Activated CD4-positive, alpha-beta T cell treated with anti-CD3 and anti-CD28 coated beads, Interleukin-2, amount 50 U/mL, for 1 hour (primary cell): ENCODE measurements at places on chromosomes 3 and 15.

GRCh38 chr15:64560998-64561397 lies 100.6 kb downstream of the ZNF609 start:
- DNase-seq, result no peak

DNA sequence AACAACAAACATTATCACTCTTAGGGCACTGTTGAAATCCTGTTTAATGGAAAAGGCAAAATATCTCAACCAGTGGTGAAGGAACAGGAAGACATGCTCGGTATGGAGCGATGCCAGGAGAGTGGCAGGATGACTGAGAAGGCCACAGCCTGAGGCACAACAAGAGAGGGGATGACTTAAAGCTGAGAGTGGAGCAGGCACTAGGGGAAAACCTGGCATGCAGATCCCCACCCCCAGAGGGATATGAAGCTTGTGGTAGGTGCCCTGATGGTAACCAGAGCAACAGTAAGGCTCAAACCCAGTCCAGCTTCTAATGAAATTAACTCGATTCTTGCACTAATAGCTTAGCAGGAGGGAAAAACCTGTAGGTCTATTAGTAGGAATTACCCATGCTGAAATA lies 40.4 kb downstream of the LYSMD4 start:
- DNase-seq, result no peak

- no peak for DNase-seq
These were observed 71.3 kb downstream of the NUP210 start for GRCh38 chr3:13348661-13349396.

GRCh38 chr3:169846458-169847193 lies 23.1 kb downstream of the LRRC31 start:
- DNase-seq, result no peak

- no peak for DNase-seq
These were observed 269.9 kb downstream of the FAM43A start for GRCh38 chr3:194955546-194955945.

- DNase-seq, result no peak
These were observed 455 bp upstream of the ABHD17C start for GRCh38 chr15:80694611-80695098.

DNA sequence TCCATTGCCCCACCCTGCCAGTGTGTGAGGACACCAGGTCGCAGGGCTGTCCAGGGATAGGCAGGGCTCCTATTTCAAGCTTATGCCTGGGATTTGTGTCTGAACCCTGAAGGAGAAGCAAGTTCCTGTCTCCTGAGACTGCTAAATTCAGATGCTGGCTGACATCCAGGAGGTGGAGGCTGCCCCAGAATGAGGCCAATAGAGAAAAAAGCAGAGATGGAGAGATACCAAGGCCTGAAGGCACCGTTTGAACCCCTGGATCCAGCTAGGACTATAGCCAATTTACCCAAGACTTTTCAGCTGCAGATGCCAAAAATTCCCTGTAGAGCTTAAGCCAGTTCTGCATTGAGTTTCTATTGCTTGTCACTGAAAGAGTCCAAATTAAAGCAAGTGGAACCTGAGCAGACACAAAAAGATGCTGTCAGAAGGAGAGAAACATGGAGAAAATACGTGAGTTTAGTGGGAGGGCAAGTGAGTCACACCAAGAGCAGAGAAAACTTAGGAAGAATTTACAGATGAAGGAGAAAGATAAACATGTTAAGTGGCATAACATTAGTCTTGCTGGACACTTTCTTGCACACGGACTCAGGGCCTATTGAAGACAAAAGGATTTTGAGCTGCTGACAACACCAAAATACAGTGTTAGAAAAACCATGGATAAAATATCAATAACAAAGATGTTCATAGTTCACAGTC lies 148.6 kb downstream of the CNTN3 start:
- no peak for DNase-seq

- DNase-seq, result no peak
These were observed 190.0 kb downstream of the CACNA2D3 start for GRCh38 chr3:54312156-54312899.

DNA sequence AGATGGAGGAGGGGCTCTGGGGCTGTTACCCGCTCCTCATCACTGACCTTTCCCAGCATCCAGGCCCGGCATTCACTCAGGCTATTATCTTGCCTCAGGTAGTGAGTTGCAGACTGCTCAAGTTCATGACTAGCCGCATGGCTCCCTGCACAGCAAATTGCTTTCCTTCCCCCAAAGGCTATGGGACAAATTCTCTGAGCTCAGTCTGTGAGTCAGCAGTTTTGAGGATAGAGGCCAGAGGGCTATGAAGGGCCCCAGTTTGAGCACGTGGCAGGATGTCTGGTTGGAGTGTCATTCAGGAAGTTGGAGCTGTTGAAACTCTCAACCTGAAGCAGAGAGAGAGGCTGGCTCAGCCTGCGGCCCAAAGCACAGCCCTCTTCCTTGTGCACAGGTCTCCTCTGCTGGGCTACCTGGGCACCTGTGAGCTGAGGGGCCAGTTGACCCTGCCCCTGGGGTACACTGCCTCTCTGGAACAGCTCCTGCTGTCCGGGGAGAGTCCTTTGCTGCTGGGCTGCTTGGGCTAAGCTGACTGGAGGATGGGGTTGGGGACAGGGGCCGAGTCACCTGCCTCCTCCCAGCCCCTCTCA lies 7.9 kb downstream of the FAH start:
- no peak for DNase-seq

GRCh38 chr15:31439328-31439727 lies 112.7 kb downstream of the KLF13 start:
- no peak for DNase-seq

GRCh38 chr3:65500398-65501306 lies 538.1 kb downstream of the MAGI1 start:
- no peak for DNase-seq

GRCh38 chr3:101027286-101027685 lies 34.1 kb upstream of the ABI3BP start:
- no peak for DNase-seq

DNA sequence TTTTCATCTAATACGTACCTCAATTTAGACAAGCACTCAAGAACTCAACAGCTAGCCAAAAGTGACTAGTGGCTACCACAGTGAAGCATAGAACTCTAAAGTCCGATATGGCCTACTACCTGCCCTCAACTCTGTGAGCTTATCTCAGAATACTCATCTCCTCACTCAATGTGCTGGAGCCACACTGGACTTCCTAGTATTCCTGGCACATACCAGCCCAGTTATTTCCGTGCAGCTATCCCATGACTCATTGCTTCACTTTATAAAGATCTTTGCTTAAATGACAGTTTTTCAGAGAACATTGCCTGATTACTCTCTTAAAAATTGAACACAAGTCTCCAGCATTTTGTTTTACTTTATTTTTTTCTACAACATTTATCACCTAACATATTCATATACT lies 524.7 kb downstream of the PYDC2 start:
- DNase-seq, result no peak
